ENCODE measurements at places on chromosomes 13 and 19. TPM values are rescaled to one million over a fixed set of nuclear protein-coding genes. Genes with fewer than 3 reads are reported as not detected.
A peak's percentile ranks its signal among the peaks of the same experiment; 100 is the strongest.

- H3K4me3 ChIP-seq = no peak overlapping the region
- H3K36me3 ChIP-seq = no peaks in the 10 kb centered on the region
- H3K27me3 ChIP-seq = no peaks in the 10 kb centered on the region
Measured at GRCh38 chr19:30086916-30087315, 144.9 kb downstream of the URI1 start.

GRCh38 chr13:42259515-42259914 is 12.4 kb upstream of the AKAP11 start:
- H3K36me3 ChIP-seq = no peaks in the 10 kb centered on the region
- H3K27ac ChIP-seq = peak overlapping the region; percentile 51
- peaks cover 9% of the 10 kb centered on the region for H3K4me1 ChIP-seq
- DNase-seq = no peak
- H3K27me3 ChIP-seq = peaks cover 10% of the 10 kb centered on the region

GRCh38 chr13:97068151-97068550 is 73.9 kb upstream of the OXGR1 start:
- no peak for DNase-seq
- no peak overlapping the region for H3K4me3 ChIP-seq
- no peaks in the 10 kb centered on the region for H3K27me3 ChIP-seq
- no peaks in the 10 kb centered on the region for H3K4me1 ChIP-seq
- H3K36me3 ChIP-seq = no peaks in the 10 kb centered on the region

GRCh38 chr13:62598708-62599107 is 1183.1 kb upstream of the PCDH20 start:
- H3K27me3 ChIP-seq = no peaks in the 10 kb centered on the region
- no peak overlapping the region for H3K4me3 ChIP-seq
- H3K36me3 ChIP-seq = no peaks in the 10 kb centered on the region
- no peak overlapping the region for H3K27ac ChIP-seq
- no peak for DNase-seq
- no peaks in the 10 kb centered on the region for H3K4me1 ChIP-seq

DNA sequence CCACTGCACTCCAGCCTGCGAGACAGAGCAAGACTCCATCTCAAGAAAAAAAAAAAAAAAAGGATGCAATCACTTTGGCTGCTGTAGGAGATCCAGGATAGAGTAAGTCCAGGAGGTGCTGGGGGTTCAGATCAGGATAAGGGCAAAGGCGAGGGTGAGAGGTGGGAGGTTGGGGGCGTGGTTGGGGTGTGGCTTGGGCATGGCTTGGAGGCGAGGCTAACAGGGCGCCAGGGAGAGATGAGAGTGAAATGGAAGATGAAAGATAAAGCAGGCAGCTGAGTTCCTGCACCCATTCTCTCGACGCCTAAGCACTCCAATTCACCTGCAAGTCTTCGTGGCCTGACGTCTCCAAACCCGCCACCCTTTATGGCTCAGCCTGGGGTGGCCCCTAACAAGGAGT is 25.0 kb upstream of the ZNRF4 start:
- DNase-seq = no peak
- H3K4me1 ChIP-seq = no peaks in the 10 kb centered on the region
- no peaks in the 10 kb centered on the region for H3K36me3 ChIP-seq
- H3K4me3 ChIP-seq = no peak overlapping the region
- H3K27me3 ChIP-seq = peaks cover 3% of the 10 kb centered on the region
- no peak overlapping the region for H3K27ac ChIP-seq

DNA sequence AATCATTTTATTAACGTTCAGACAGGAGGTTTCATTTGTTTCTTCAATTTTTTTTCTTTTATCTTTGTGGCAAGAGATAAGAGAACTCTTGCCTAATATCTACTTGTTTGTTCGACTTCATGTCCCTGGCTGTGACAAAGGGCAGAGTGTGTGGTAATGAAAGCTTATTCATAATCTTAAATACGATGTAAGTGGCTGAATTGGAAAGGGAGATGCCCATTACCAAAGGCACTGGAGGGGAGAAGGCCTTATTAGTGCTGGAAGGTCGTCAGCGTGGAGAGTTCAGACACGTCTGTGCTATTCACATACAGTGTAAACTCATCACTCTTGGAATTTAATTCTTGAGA is 54.0 kb downstream of the RFC3 start:
- H3K4me1 ChIP-seq = no peaks in the 10 kb centered on the region
- no peak for DNase-seq
- H3K4me3 ChIP-seq = no peak overlapping the region
- no peak overlapping the region for H3K27ac ChIP-seq

DNA sequence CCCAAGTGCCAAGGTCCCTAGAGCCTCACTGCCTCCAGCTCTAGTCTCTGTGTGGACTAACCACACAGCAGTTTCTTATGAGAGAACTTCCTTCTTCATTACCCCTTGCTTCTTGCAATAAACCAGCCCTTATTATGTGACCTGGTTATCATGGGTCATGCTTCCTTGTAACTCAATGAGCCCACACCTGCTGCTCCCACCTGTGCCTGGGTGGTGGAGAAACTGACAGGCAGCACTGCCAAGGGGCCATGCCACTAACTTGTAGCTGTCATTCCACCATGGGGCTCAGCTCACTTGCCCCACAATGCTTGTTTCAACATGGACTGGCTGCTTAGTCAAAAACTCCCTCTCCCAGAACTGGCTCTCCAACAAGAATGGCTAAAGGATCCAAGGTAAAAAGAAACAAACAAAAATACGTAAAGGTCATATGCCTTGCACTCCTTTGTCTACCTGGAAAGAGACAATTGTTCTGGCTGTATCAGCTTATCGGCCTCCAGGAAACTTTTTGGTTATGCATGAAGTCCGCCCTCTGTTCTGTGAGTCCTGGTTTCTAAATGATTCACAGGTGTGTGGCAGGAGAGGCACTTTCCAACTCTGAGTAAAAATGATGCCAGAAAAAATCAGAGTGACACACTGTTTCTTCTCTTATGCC is 446.4 kb downstream of the COG6 start:
- no peaks in the 10 kb centered on the region for H3K27me3 ChIP-seq
- peaks cover 15% of the 10 kb centered on the region for H3K36me3 ChIP-seq
- peak; percentile 76 for DNase-seq
- peaks cover 55% of the 10 kb centered on the region for H3K4me1 ChIP-seq

GRCh38 chr13:77339408-77339807 is 12.5 kb upstream of the MYCBP2 start:
- H3K27me3 ChIP-seq = no peaks in the 10 kb centered on the region
- no peaks in the 10 kb centered on the region for H3K36me3 ChIP-seq
- DNase-seq = no peak
- H3K27ac ChIP-seq = no peak overlapping the region

GRCh38 chr13:33263976-33264619 is 21.5 kb downstream of the STARD13 start:
- H3K27ac ChIP-seq = no peak overlapping the region
- H3K36me3 ChIP-seq = no peaks in the 10 kb centered on the region
- H3K27me3 ChIP-seq = peaks cover 10% of the 10 kb centered on the region
- no peaks in the 10 kb centered on the region for H3K4me1 ChIP-seq
- no peak for DNase-seq

DNA sequence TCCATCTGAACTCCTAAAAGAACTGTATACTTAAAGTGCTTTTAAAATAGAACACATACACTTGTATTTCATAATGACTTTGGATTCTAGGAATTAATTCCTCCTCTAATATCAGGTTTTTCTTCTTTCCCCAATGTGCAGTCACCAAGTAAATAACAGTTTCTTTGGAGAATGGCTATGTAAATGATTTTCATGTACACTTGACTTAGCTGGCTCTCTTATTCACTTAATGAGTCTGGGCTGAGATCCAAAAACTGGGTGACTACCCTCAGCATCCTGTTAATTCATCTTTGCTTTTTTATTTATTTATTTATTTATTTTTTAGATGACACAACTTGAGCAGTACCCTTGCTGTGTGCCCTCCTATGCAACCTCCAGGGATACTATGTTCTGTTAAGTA is 1003.7 kb downstream of the SLITRK1 start:
- no peaks in the 10 kb centered on the region for H3K4me1 ChIP-seq
- no peak for DNase-seq
- no peaks in the 10 kb centered on the region for H3K27me3 ChIP-seq

ERVK3-1 gene
- total RNA-seq = 75.2 TPM

All from activated CD4-positive, alpha-beta T cell treated with anti-CD3 and anti-CD28 coated beads, Interleukin-2, amount 10 ng/mL, durations not matched to agents 24 days and 14 days (primary cell).